ENCODE measurements at places on chromosomes 1 and 21.

DNA sequence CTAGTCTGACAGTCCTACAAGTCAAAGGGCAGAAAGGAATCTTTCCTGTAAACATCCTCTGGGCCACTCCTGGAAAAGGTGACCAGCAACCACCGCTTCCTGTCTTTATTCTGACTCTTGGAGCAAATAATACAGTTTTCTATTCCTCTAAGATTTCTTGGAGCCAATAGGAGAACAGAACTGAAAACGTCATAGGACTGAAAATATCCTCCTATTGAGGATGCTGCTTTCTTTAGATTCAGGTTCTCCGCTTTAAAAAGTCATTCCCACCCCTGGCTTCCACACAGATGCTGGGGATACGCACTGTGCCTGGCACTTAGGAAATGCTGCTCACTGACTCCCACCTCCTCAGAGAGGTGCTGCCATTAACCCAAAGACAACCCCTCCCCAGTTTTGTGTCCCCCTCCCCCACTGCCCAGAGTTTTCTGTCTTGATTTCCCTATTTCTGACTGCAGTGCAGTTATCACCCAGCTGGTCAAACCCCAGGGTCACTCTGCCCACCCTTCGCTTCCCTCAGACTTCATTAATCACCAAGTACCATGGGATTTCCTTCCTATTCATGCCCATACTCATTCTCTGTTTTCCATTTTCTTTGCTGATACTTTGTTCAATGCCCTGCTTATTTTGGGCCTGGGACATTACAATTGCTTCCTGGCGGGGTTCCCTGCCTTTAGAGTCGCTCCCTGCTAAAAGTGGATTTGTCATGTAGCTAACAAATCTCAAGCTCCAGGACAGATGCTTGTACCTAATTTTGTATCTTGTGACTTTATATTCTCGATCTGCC lies 82.1 kb upstream of the ARHGAP29 start:
- DNase-seq, result no peak

GRCh38 chr1:151289080-151289935 lies 7.2 kb downstream of the ZNF687 start:
- no peak for DNase-seq

- no peak for DNase-seq
These were observed 4.4 kb downstream of the ECHDC2 start for GRCh38 chr1:52917156-52917555.

DNA sequence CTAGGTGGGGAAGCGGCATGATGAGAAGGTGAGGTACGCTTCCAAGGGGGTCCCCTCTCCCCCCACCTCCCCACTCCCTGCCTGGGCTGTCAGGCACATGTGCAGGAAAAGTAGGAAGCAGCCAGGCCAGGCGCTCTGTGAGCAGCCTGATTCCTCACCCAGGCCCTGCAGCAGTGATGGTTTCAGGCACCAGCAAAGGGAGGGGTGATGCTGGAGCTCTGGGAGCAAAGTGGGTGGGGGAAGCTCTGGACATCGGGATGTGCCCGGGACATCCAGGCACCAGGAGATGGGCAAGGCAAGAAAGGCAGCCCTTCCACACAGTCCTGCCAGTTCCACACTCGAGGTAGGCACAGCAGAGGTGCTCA lies 106.1 kb downstream of the CRYAA start:
- DNase-seq, result no peak

- no peak for DNase-seq
These were observed 590 bp downstream of the TMOD4 start for GRCh38 chr1:151175041-151175741.

DNA sequence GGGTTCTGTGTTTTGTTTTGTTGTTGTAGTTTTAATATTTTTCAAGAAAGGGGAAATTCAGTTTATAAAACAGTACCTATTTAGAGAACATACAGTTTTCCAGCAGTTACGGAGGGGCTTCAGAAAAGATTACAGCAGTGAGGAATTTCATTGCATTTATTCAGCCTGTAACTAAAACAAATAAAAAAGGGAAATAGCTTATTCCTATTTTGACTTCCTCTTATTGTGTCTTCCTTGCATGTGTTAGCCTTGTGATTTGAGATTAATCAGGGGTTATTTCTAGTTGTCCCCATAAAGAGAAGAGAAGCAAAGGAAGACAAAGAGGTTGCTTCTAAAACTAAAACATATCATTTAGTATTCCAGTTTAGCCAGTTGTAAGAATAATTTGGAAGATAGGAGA lies 35.0 kb downstream of the CTTNBP2NL start:
- no peak for DNase-seq

GRCh38 chr1:222784916-222785315 lies 29.9 kb upstream of the DISP1 start:
- DNase-seq, result no peak

DNA sequence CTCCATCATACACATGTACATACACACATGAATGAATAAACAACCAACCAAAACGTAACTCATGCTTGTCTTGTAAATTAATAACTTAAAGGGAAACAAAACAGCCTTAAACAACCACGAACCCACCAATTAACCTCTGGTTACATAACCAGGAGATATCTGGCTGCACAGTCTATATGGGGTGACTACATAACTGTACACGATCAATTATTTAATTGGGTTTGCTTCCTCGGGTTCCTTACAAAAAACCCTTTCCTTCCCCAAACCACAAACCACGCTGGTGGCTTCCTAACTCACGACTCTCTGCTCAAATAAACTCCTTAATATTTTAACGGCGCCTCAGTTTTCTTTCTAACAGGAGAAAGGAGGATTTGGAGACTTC lies 744 bp downstream of the ZNF670 start:
- no peak for DNase-seq

DNA sequence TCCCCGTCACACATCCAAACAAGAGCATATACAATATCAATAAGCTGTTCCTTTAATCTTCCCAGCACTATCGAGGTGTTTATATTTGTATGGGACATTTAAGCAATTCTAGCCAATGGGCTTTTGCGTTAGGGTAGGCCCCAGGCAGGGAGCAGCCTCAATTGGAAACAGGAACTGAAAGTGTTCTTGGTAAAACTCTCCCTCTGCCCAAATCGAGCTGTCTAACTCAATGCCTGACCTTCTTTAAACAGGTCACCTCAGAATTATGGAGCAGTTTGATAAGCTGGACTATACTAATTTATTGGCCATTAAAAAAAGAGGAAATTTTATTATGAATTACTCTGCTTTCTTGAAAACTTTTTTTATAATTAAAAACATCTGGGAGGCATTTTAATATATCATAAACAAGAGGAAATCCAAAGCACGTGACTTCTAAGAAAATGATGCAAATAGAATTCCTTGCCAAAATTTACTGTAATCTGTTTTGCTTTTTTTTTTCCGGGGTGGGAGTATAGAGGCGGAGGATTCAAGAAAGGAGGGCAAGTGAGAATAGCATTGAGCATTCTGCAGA lies 498.1 kb downstream of the LMO4 start:
- DNase-seq, result no peak

DNA sequence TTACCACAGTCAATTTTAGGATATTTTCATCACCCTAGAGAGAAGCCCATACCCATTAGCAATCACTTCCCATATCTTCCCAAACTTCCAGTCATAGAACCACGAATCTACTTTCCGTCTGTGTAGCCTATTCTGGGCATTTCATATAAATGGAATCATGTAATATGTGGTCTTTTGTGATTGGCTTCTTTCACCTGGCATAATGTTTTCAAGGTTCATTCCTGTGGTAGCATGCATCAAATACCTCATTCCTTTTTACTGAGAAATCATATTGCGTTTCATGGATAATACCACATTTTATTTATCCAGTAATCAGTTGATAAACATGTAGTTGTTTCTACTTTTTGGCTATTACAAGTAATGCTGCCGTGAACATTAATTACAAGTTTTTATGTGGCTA lies 21.5 kb downstream of the DESI2 start:
- DNase-seq, result no peak

DNA sequence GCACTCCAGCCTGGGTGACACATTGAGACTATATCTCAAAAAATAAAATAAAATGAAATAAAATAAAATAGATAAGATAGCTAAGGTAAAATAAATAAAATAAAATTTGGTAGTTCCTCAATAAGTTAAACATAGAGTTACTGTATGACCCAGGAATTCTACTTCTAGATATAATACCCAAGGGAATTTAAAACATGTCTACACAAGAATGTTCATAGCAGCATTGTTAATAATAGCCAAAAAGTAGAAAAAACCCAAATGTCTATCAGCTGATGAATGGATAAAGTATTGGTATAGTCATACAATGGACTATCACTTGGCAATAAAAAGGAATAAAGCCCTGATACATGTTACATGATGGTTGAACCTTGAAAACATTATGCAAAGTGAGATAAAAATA lies 47.8 kb downstream of the CEP350 start:
- no peak for DNase-seq

DNA sequence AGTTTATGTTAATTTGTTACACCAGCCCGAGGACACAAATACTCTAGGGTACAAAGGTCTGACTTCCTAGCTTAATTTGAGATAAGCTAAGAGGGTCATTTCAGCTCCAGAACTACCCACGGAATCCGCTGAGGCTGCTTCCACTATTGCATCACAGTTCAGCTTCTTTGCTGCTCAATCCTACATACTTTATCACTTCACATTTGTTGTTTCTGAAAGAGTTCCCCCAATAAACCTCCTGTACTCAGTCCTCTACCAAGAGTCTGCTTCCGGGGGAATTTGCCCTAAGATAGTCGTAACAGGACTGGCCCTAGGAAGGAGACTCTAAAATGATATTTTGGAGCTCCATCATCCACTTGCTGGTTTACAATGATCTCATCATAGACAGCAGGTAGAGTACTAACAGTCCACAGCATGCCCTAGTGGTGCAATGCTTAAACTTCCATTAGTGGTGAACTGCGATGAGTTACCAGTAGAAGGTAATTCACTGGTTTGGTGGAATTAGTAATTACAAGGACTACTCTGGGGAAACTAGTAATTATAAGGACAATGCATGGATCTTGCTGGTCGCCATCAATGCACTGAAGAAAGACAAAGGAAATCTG lies 229.3 kb downstream of the USH2A start:
- no peak for DNase-seq

- DNase-seq, result no peak
These were observed 38.2 kb downstream of the TNFSF4 start for GRCh38 chr1:173168941-173169340.

DNA sequence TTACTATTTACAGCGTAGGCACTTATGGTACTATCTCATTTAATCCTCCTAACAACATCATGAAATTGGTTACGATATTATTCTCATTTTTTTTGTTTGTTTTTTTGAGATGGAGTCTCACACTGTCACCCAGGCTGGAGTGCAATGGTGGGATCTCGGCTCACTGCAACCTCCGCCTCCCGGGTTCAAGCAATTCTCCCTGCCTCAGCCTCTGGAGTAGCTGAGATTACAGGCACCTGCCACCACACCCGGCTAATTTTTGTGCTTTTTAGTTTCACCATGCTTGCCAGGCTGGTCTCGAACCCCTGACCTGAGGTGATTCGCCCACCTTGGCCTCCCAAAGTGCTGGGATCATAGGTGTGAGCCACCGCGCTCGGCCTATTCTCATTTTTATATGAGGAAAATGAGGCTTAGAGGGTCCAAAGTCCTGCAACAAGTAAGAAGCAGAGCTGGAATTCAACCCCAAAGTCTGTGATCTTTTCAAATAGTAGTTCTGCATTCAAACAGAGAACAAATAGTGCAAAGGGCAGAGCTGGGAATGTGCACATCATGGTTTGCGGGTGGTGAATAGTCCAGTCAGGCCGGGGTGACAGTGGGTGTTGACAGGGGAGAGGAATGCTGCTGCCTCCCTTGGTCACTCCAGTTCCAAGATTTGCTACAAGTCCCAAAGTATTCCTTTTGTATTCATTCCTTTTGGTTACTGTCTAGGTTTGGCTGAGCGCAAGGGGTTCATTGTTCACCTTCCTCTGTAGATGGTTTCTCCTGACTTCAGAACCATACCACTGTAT lies 4.6 kb downstream of the PRUNE1 start:
- no peak for DNase-seq

DNA sequence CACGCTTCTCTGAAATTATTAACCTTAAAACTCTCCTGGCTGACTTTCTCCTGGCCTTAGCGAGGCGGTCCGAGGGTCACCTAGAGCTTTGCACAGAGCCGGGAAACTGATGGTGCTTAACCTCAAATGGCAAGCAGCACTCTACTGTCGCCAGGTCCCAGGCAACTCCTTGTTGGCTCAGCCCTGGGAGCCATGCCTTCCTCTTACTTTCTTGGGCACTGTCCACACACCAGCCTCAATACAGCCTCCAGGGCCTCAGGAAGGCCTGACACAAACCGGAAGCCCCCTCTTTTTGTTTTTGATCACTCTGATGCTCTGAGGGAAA lies 3.8 kb downstream of the TRABD2B start:
- no peak for DNase-seq

GRCh38 chr1:189356206-189356605 lies 1121.5 kb downstream of the BRINP3 start:
- DNase-seq, result no peak

- DNase-seq, result peak; percentile 64
These were observed 31.9 kb downstream of the WNT9A start for GRCh38 chr1:227915564-227916553.

DNA sequence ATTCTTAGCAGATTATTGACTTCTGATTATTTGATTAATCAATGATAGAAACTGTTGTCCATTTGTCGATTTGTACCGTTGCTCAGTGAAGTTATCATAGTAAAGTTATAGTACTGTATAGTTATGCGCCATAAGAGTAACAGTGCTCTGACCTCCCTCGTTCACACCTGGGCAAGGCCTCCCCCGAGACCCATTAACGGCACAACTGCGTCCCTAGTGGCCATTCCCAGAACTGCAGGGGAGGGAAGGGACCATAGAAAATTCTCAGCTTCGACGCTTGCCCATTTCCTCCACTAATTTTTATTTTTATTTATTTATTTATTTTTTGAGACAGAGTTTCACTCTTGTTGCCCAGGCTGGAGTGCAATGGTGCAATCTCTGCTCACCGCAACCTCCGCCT lies 334.4 kb downstream of the DSCAM start:
- peak; percentile 57 for DNase-seq

- no peak for DNase-seq
These were observed 109.8 kb downstream of the RIPK4 start for GRCh38 chr21:41656946-41657525.

DNA sequence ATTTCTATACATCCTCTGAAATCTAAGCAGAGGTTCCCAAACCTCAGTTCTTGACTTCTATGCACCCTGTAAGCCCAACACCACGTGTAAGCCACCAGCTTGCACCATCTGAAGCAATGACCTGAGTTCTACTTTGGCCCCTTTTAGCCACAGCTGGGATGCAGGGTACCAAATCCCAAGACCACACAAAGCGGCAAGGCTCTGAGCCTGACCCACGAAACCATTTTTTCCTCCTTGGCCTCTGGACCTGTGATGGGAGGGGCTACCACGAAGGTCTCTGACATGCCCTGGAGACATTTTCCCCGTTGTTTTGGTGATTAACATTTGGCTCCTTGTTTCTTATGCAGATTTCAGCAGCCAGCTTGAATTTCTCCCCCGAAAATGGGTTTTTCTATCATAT lies 38.8 kb downstream of the STXBP3 start:
- no peak for DNase-seq

Data from iPS-NIHi11 (cell line).